ENCODE measurements at places on chromosomes 11 and 22.

GRCh38 chr11:13065200-13065787 lies 56.2 kb downstream of the RASSF10 start:
- no peak overlapping the region for H3K27ac ChIP-seq
- DNase-seq, result no peak
- no peak overlapping the region for H3K4me3 ChIP-seq
- no peaks in the 10 kb centered on the region for H3K36me3 ChIP-seq

DNA sequence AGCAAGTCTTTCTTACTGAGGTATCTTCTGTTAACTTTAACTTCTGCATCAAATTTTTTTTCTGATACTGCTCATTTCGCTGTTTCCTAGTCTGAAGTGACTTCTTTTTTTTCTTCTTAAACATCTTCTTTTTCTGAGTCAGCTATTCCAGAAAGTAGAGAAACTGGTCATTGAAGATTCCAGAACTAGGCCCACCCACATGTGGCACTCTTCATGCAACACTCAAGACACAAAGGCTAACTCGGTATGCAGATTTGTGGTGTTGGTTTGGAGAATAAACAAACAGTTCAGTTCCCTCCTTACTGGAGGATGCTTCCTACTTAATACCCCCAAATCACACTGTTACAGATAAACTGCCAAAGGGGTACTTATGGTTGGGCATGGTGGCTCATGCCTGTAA lies 25.2 kb upstream of the MTCH2 start:
- DNase-seq, result no peak
- H3K27me3 ChIP-seq, result no peaks in the 10 kb centered on the region
- H3K4me1 ChIP-seq, result peaks cover 6% of the 10 kb centered on the region
- H3K27ac ChIP-seq, result no peak overlapping the region

DNA sequence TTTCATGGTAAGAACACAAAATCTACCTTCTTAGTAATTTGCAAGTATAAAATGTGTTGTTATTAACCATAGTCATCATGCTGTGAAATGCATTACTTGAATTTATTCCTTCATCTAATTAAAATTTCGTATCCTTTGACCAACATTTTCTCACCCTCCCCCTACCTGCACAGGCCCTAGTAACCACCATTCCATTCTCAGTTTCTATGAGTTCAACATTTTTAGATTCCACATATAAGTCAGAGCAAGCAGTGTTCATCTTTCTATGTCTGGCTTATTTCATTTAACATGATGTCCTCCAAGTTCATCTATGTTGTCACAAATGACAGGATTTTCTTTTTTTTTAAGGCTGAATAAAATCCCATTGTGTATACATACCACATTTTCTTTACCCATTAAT lies 43.5 kb upstream of the CCDC179 start:
- no peaks in the 10 kb centered on the region for H3K36me3 ChIP-seq
- H3K27ac ChIP-seq, result no peak overlapping the region
- peaks cover 8% of the 10 kb centered on the region for H3K4me1 ChIP-seq
- H3K4me3 ChIP-seq, result no peak overlapping the region

GRCh38 chr11:6637871-6638270 lies 17.7 kb downstream of the DCHS1 start:
- peaks cover 12% of the 10 kb centered on the region for H3K27me3 ChIP-seq
- no peak overlapping the region for H3K27ac ChIP-seq
- no peaks in the 10 kb centered on the region for H3K4me1 ChIP-seq
- no peak overlapping the region for H3K4me3 ChIP-seq
- no peak for DNase-seq

DNA sequence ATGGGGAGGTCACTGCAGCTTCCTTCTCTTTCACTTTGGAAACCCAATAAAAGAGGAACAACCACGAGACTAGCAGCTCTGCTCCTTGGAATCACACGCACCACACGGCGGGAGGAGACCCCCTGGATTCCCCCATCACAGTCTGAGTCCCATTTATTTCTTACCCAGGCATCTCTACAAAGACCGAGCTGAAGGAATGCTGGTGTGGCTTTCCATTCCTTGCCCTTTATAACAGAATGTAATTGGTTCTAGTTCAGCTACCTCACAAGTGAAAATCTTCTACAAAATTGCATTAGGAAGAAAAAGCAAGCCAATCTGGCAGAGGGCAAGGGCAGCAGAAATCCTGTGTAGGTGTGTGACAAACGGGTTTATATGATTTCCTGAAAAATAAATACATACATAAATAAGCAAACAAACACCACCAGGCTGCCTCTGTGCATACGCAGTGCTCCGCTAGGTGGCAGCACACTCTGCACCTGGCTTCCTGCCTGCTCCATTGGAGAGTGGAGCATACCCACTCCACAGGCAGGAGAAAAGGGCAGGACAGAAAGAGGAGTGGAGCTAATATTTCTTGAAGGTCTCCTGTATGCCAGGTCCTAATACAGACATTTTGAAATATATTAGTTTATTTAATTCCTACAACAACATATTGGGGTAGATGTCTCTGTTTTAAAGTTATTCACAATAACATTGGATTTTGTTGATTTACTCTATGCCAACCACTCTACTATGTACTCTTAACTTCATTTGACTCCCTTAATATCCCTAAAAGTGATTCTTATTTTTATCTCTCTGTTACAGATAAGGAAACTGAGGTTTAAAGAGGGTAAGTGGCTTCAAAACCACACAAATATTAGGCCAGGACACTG lies 673.1 kb downstream of the KCNA4 start:
- H3K36me3 ChIP-seq, result no peaks in the 10 kb centered on the region
- no peaks in the 10 kb centered on the region for H3K4me1 ChIP-seq
- H3K4me3 ChIP-seq, result peak overlapping the region; percentile 49

GRCh38 chr11:121328967-121329679 lies 36.6 kb downstream of the SC5D start:
- no peaks in the 10 kb centered on the region for H3K36me3 ChIP-seq
- H3K4me1 ChIP-seq, result no peaks in the 10 kb centered on the region
- no peak overlapping the region for H3K4me3 ChIP-seq
- no peak overlapping the region for H3K27ac ChIP-seq
- no peak for DNase-seq

DNA sequence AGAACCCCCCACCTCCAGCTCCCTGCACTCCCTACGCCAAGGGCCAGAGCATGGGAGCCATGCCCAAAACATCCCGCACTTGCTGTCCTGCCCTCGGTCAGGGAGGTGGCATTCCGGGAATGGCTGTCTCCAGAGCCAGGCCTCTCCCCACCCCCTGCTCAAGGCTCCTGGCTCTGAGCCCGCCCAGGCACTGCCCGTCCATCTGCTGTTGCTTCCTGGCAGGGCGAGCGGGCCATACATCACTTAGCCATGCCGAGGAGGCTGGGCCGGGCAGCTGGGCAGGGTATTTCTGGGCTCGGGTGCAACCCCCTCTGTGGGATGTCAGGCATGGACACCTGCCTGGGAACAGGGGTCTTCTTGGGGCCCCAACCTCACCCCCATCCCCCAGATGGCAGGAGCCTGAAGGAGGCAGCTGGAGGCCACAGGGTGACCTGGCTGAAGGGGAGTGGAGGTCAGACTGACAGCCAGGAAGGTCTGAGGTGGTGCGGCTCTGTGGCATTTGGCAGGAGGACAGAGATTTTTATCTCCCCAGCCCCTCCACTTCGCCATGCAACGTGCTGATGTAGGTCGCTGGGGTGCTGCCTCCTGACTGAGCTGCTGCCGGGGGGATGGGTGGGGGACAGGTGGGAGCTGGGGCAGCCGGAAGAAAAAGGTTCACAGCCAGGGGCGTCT lies 8.7 kb upstream of the CABP7 start:
- no peak overlapping the region for H3K27ac ChIP-seq
- peaks cover under 1% of the 10 kb centered on the region for H3K36me3 ChIP-seq
- peaks cover 97% of the 10 kb centered on the region for H3K27me3 ChIP-seq
- DNase-seq, result peak; percentile 43

DNA sequence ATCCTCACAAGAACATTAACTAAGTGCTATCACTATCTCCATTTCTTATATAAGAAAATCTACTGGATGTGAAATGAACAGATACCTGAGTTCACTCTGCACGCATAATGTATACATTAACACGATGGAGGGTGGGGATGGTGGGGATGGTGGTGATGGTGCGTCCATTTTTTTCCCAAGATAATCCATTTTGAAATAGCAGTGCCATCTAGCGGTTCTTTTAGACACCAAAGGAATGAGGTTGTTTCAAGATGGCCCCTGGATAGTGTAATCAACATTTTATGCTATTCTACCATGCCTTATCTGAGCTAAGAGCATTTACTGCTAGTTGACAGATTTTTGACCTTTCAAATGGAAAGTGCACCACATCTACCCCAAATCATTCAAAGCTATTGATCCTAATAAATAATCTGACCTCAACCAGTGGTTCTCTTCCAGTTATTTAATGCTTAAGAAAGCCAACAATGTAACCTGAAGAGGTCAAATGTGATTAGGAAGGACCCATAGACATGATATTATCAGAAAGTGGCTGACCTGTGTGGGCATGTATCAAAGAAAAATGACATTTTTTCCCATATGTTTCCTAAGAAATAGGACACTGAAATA lies 714.7 kb upstream of the TENM4 start:
- H3K36me3 ChIP-seq, result no peaks in the 10 kb centered on the region
- no peak overlapping the region for H3K4me3 ChIP-seq
- no peak overlapping the region for H3K27ac ChIP-seq
- H3K27me3 ChIP-seq, result no peaks in the 10 kb centered on the region

DNA sequence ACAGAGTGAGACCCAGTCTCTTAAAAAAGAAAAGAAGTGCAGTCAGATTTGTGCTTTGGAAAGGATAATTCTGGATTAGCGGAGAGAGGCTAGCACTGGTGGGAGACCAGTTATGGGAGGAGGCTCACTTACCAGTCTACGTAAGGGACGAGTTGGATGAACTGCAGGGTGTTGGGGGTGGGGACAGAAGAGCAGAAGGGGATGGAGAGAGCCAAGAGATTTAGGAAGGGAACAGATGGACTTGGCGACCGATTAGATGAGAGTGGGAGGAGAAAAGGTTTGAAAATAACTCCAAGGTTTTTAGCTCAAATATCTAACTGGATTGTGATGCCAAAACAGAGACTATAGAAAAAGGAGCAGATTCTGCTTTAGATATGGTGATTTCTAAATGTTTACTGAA lies 81.4 kb downstream of the SFI1 start:
- H3K4me1 ChIP-seq, result no peaks in the 10 kb centered on the region
- no peak overlapping the region for H3K4me3 ChIP-seq
- DNase-seq, result no peak
- no peaks in the 10 kb centered on the region for H3K27me3 ChIP-seq

DNA sequence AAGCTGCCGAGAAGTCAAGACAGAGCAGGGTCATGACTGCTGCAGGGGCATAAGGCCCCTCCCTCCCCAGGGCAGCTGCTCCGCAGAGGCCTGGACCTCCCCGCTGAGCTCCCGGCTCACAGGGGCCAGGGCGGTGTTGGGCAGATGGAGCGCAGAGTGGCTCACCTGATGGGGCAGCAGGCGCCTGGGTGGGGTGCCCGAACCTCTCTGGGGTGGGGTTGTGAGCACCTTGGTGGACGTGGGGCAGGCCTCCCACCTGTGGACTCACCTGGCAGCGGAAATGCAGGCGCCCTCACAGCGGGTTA lies 22.9 kb downstream of the MUC6 start:
- H3K4me3 ChIP-seq, result no peak overlapping the region
- peaks cover 27% of the 10 kb centered on the region for H3K36me3 ChIP-seq
- H3K27me3 ChIP-seq, result no peaks in the 10 kb centered on the region
- H3K27ac ChIP-seq, result no peak overlapping the region

- no peak for DNase-seq
- H3K36me3 ChIP-seq, result no peaks in the 10 kb centered on the region
- no peaks in the 10 kb centered on the region for H3K27me3 ChIP-seq
Measured at GRCh38 chr11:94169930-94170545, 41.4 kb downstream of the PANX1 start.

DNA sequence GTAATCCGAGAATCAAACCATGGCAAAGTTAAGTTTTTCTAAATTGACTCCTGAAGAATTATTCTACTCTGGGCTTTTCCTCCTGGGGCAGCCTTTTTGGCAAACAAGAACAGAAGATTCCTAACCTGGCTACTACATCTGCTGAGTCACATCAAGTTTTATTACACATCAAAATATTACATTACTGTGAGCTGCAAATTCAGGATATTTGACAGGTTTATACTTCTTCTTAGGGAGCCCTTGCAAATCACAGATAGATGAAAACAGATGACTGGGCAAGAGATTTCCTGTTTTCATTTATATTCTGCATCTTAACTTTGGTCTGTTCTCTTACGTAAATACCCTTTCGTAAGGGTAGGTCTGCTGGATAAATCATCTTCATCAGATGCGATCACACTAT lies 23.6 kb downstream of the XRRA1 start:
- H3K36me3 ChIP-seq, result no peaks in the 10 kb centered on the region
- H3K27ac ChIP-seq, result no peak overlapping the region
- H3K27me3 ChIP-seq, result no peaks in the 10 kb centered on the region
- no peak overlapping the region for H3K4me3 ChIP-seq
- no peak for DNase-seq

DNA sequence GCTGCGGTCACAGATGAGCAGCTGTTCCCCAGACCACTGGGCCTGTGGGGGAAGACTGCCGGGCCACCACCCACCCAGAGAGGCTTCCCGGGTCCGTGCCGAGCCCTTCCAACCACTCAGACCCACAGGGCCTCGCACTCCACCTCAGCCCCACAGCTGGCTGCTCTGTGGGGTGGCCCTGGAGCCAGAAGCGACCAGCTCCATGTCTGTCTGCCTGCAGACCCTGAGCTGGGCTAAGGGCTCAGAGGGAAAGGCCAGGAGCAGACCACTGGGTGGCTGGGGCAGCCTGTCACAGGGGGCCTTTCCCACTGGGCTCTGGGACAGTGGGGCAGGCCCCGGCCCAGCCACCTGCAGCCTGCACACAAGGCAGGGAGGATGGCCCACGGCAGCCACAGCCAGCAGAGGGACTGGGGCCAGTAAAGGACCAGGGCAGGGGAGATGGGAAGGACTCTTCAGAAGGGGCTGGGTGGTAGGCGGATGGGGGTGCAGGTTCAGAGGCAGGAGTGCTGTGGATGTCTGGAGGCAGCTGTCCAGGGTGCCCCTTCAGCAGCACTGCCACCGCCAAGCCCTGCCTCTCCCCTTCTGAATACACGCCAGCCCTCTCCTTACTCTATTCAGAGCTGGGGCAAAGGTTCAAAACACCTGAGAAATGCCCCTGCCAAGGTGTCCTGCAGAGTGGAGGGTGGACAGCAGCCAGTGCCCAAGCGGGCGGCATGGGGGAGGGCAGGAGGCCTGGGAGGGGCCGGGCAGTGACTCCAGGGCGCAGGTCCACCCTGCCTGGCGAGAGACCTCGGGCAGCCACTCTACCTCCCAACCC lies 32.2 kb downstream of the GNB1L start:
- no peak for DNase-seq
- H3K4me1 ChIP-seq, result no peaks in the 10 kb centered on the region
- peaks cover 4% of the 10 kb centered on the region for H3K36me3 ChIP-seq
- no peak overlapping the region for H3K4me3 ChIP-seq
- no peaks in the 10 kb centered on the region for H3K27me3 ChIP-seq

- H3K27ac ChIP-seq, result no peak overlapping the region
- H3K36me3 ChIP-seq, result peaks cover 91% of the 10 kb centered on the region
- no peak overlapping the region for H3K4me3 ChIP-seq
- H3K4me1 ChIP-seq, result no peaks in the 10 kb centered on the region
- H3K27me3 ChIP-seq, result no peaks in the 10 kb centered on the region
- DNase-seq, result no peak
Measured at GRCh38 chr22:41656556-41656955, 32.1 kb downstream of the SNU13 start.
